ENCODE measurements at places on chromosomes 16 and 17. TPM values are rescaled to one million over a fixed set of nuclear protein-coding genes. Genes with fewer than 3 reads are reported as not detected.

DNA sequence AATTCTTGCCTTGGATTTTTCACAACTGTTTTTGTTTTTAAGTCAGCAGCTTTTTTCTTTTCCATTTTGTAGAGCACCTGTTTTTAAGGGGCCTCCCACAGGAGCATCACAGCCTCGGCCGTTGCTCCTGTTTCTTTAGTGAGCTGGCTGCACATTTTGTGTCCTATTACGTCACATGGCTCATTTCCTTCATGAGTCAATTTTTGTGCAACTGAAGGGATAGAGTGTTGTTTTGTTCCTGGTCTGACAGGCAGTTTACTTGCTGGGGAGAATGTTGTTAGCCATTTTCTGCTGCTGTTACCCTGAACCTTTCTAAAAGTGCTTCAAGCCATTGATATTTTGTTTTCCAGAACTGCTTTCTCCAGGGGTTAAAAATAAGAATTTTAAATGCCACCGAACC lies 45.0 kb upstream of the CRISPLD2 start:
- no peaks in the 10 kb centered on the region for H3K36me3 ChIP-seq
- H3K4me3 ChIP-seq: no peak overlapping the region
- DNase-seq: no peak
- H3K27ac ChIP-seq: no peak overlapping the region
- H3K27me3 ChIP-seq: no peaks in the 10 kb centered on the region

- no peak overlapping the region for H3K4me3 ChIP-seq
- H3K27me3 ChIP-seq: no peaks in the 10 kb centered on the region
- no peak overlapping the region for H3K27ac ChIP-seq
- H3K4me1 ChIP-seq: no peaks in the 10 kb centered on the region
- no peaks in the 10 kb centered on the region for H3K36me3 ChIP-seq
Measured at GRCh38 chr17:15274017-15274416, 8.9 kb upstream of the PMP22 start.

Gene SPATA32
- not detected for polyA plus RNA-seq

DNA sequence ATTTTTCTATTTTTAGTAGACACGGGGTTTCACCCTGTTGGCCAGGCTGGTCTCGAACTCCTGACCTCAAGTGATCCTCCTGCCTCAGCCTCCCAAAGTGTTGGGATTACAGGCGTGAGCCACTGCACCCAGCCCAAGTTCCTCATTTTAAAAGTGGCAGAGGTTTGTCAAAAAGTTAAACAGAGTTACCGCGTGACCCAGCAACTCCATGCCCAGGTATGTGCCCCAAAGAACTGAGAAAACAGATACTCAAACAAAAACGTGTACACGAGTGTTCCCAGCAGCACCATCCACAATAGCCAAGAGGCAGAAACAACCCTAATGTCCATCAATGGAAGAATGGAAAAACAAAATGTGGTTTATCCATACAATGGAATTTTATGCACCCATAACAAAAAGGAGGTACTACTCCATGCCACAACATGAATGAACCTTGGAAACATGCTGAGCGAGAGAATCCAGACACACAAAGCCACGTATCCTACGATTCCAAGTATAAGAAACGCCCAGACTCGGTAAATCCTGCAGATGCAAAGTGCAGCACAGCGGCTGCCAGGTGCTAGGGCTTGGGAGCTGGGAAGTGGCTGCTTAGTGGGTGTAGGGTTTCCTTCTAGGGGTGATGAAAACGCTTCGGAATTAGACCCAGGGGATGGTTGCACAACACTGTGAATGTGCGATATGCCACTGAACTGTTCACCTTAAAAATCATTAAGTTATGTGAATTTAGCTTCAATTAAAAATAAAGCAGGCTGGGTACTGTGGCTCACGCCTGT lies 24.8 kb downstream of the ADCY9 start:
- no peaks in the 10 kb centered on the region for H3K27me3 ChIP-seq
- H3K27ac ChIP-seq: no peak overlapping the region
- no peak for DNase-seq

DNA sequence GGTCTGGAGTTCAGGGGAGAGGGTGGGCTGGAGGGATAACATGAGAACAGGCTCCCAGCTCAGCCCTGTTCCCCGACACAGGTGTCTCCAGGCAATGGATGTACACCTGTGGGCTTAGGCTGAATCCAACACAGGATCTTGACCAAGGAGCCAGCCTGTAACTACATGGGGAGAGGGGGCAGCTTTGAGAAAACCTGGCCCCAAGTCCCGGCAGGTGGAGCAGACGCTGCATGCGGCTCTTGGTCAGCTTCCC lies 73.3 kb upstream of the TOB1 start:
- no peak overlapping the region for H3K4me3 ChIP-seq
- H3K36me3 ChIP-seq: no peaks in the 10 kb centered on the region
- no peak for DNase-seq
- no peaks in the 10 kb centered on the region for H3K27me3 ChIP-seq

Gene FBXW10B
- polyA plus RNA-seq: 0.08 TPM

DNA sequence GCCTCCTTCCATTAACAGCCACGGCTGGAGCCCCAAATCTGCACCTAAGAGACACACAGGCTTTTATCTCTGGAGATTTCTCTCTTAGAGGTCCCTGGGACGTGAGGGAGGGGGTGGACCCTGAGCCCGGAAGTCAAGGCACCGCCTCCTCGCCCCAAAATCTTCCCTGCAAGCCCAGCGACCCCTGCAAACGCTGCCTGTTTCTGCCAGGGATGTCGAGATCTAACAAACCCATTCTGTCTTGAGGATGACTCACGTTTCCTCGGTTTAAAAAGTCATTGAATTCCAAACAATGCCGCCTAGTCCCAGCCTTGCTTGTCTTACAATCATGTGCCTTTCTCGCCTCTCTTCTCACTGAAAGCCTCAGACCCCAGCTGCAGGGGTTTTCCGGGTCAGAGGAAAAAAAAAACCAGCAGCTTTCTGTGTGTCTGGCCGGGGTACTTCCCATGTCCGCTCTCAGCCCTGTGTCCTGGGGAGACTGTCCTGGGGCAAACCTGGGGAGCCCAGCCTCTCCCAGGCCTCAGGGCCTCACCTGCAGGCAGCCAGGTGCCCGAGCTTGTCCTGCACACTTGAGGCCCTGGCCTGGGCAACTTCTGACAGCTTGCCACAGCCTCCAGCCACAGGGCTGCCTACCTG lies 15.4 kb downstream of the ARL2BP start:
- no peaks in the 10 kb centered on the region for H3K36me3 ChIP-seq
- H3K27me3 ChIP-seq: no peaks in the 10 kb centered on the region
- H3K4me1 ChIP-seq: peaks cover 2% of the 10 kb centered on the region
- DNase-seq: no peak
- no peak overlapping the region for H3K27ac ChIP-seq

Gene HID1
- 4.1 TPM for polyA plus RNA-seq

Gene PLEKHG4
- 38.6 TPM for polyA plus RNA-seq

DNA sequence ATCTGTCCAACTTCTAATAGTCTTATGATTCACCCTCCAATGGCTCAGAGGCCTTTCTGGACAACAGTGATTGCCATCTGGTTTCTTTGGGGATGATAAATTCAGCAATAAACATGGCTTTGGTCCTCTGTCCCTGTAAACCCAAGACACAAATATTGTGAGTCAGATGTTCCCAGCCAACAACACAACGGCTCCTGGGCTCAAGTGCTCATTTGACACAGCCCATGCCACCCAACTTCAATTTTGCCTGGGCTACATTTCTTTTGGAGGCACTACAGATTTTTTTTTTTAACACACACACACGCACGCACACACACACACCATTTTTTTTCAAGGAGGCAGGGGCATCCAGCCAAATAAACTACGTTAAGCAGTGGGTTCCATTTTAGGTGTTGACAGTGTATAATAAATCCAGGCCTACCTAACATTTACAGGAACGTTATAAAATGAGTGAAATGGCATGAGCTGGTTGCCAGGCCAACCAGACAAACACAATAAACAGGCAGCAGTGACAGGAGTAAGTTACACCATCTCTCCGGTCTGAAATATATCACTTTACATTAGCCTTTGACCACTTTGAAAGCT lies 939.9 kb upstream of the SOX9 start:
- no peaks in the 10 kb centered on the region for H3K4me1 ChIP-seq
- no peak for DNase-seq
- no peaks in the 10 kb centered on the region for H3K27me3 ChIP-seq
- H3K36me3 ChIP-seq: no peaks in the 10 kb centered on the region
- H3K4me3 ChIP-seq: no peak overlapping the region
- H3K27ac ChIP-seq: no peak overlapping the region

Gene SMIM5
- 0.52 TPM for polyA plus RNA-seq

DNA sequence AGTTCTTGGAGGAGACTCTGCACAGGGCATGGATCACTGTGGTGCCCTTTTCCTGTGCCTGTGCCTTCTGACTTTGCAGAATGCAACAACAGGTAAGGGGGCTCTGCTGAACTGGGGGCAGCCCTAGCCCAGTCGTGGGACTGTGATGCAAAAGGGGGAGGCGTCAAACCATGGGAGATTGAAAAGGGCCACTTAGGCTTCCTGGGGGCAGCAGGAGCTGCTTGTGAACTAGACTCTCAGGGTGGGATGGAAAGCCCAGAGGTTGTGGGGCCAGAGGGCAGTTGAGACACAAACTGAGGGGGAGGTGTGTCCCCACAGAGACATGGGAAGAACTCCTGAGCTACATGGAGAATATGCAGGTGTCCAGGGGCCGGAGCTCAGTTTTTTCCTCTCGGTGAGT lies 19.6 kb downstream of the ADGRG5 start:
- no peaks in the 10 kb centered on the region for H3K4me1 ChIP-seq
- H3K36me3 ChIP-seq: no peaks in the 10 kb centered on the region
- DNase-seq: no peak
- no peak overlapping the region for H3K4me3 ChIP-seq
- H3K27me3 ChIP-seq: no peaks in the 10 kb centered on the region

DNA sequence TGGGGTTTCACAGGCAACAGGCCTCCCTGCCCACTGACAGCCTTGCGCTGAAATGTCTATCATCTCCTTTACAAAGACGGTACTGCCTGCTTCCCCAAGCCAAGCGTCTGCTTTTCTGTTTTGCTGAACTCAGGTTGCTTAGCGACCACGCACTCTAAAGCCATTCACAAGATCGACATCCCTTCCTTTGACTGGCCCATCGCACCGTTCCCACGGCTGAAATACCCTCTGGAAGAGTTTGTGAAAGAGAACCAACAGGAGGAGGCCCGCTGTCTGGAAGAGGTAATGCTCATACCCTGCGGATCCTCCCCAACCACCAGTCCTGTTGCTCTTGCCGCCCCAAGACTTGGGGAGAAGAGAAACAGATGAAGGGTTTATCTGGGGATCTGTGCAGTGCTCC lies 28.7 kb downstream of the TMEM186 start:
- H3K36me3 ChIP-seq: no peaks in the 10 kb centered on the region
- H3K4me3 ChIP-seq: no peak overlapping the region
- H3K4me1 ChIP-seq: no peaks in the 10 kb centered on the region
- no peaks in the 10 kb centered on the region for H3K27me3 ChIP-seq

DNA sequence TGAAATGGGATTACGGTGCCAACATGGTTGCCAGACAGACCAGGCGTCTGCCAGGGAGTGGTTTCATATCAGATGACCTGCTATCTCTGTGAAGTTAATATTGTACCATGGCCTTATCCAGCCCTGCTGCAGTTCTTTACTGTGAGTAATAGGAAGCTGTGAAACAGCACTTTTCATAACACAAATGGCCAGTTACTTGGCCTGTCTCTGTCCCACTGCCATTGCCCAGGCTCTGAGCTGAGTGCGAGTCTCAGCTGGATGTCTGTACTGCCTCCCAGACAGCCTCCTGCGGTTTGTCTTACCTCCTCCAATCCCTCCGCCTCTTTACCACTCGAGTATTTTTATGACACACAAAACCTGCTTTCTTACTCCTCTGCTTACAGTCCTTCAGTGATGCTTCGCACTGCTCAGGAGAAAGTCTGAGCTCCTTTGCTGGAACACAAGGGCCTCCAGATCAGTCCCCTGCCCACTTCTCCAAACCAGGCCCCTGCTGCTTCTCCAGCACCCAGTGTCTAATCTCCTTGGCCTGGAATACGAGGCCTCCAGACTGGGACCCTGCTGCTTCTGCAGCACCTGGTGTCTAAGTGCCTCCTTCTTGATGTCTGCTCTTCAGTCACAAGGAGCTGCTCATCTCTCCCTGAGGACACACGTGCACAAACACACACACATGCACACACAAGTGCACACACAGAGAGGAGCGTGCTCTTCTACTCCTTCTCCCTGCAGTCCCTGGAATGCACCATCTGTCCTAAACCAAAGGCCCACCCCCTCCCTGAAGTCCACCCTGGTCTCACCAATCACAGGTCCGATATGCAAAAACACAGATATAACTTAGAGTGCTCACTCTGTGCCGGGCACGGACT lies 17.1 kb upstream of the RHOT1 start:
- no peak overlapping the region for H3K4me3 ChIP-seq
- DNase-seq: no peak
- no peak overlapping the region for H3K27ac ChIP-seq
- H3K36me3 ChIP-seq: no peaks in the 10 kb centered on the region
- peaks cover 4% of the 10 kb centered on the region for H3K4me1 ChIP-seq
- H3K27me3 ChIP-seq: no peaks in the 10 kb centered on the region

Gene TMEM256
- 128 TPM for polyA plus RNA-seq

GRCh38 chr17:78576389-78577112 lies 645 bp downstream of the DNAH17 start:
- no peaks in the 10 kb centered on the region for H3K27me3 ChIP-seq
- no peaks in the 10 kb centered on the region for H3K4me1 ChIP-seq
- no peaks in the 10 kb centered on the region for H3K36me3 ChIP-seq

Gene GSPT1
- 99.3 TPM for polyA plus RNA-seq

DNA sequence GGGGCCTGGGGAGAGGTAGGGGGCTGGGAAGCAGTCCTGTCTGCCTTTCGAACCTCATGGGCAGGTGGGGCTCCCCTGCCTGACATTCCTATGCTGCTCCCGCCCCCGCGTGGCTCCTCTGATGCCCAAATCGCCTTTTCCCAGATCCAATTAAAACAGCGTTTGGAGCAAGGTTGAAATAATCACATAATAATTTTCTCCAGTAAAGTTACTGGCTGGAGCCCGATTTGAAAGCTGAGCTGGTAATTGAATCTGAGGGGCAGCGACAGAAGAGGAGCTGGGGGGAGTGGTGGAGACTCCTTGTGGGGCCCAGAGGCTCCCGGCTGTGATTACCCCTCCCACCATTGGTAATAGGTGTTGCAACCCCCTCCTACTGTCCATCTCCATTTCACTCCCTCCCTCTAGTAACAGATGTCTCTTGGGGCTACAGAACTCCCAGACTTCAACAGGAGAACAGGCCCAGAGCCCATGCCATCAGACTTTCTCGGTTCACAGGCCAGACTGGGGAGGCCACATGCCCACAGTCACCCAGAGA lies 38.9 kb upstream of the C1QL1 start:
- DNase-seq: no peak
- H3K36me3 ChIP-seq: no peaks in the 10 kb centered on the region
- no peak overlapping the region for H3K4me3 ChIP-seq
- no peaks in the 10 kb centered on the region for H3K4me1 ChIP-seq
- H3K27ac ChIP-seq: no peak overlapping the region

Gene CLDN7
- 0.27 TPM for polyA plus RNA-seq

Gene SYNGR3
- polyA plus RNA-seq: 0.42 TPM

Gene NOD2
- 0.53 TPM for polyA plus RNA-seq

Gene SDR42E2
- polyA plus RNA-seq: not detected

Gene TMEM106A
- 5.6 TPM for polyA plus RNA-seq
